ENCODE measurements at places on chromosomes 11 and 22.

DNA sequence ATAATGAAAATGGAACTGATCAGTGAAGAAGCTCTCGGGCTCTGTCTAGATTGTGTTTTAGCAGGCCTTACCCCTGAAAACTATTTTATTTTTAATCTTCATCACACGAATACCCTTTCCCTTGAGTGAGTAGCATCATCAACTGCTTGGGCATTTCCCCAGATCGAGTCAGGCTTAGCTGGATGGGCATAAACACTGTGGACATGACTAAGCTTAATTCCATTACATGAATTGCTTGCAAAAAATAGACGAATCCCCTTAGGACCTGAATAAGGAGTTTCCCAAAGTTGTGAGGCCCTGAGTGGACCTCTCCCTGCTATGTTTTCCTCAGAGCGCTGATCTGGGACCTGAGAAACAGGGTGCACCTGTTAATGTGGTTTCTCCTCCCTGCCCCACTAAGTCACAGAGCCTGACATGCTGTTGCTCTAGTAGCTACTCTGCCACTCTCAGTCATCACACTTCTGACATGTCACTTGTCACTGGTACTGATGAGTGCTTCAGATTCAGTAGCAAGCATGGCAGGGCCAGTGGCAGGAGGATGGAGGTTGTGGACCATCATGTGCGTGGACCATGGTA lies 53.5 kb downstream of the ENDOD1 start:
- DNase-seq = no peak

DNA sequence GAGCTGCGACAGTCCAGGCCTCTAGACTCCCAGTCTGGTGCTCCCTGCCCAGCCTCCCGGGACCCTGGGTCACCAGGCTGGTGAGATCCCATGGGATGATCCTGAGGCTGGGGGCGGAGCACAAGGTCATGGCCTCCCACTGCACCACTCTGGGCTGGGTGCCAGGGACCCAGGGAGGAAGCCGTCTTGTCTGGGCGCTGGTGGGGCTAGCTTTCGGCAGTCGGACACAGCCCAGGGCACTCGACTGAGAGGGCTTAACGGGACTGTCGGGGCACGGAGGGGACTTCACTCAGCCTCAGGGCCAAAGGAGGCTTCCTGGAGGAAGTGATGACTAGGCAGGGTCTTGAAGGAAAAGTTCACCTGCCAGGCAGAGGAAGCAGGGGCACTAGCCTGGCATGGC lies 39.0 kb downstream of the ZC3H7B start:
- no peak for DNase-seq

GRCh38 chr22:38314051-38314932 lies 2.9 kb downstream of the CSNK1E start:
- DNase-seq = no peak

GRCh38 chr11:84719935-84720577 lies 907.1 kb downstream of the DLG2 start:
- DNase-seq = no peak

- no peak for DNase-seq
Measured at GRCh38 chr11:1932105-1932480, 12.6 kb downstream of the TNNT3 start.

DNA sequence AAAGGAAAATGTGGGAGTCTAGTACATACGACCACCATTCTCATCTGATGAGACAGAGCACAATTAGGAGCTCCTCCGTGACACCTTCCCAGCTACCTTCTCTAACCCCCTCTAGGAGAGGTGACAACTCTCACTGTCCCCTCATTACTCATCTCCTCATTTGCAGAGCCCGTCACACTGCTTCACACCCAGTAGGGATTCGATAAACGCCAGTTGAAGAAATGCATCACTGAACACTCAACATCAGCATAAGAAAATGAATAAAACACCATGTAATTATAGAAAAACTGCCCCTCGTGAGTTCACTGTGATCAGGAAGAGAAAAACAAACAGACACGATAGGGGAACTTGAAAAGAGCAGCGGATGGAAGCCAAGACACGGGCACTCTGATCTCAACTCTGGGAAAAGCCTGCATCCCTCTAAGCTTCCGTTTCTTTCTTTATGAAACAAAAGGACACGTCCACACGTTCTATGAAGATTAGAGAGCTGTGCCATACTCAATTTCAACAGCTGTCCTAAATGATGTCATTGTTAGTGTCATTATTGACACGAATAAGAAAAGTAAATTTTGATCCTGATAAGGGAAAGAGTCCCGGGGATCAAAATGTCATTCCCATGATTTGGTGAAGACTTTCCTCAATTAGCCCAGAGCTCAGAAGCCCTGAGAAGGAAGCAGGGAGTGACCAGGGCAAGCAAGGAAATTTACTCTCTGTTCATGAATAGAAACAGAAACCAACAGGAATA lies 356.9 kb downstream of the LARGE1 start:
- no peak for DNase-seq

DNA sequence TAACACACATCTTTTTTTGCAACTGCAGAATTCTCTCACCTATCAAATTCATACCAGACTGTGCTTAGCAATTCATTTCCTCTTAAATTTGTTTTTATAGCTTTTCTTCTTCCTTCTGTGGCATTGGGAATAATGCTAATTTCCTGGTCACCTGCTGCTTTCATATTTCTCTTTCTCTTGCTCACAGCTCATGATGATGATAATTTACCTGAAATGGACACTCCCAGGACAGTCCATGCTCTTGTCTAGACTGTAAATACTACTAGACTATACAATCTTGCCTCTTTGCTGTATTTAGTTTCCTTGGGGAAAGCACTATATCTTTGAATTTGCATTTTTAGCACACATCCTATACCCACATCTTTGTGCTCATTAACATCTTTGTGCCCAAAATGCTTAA lies 15.5 kb downstream of the CASP5 start:
- no peak for DNase-seq

- no peak for DNase-seq
Measured at GRCh38 chr11:75103380-75104026, 6.8 kb upstream of the OR2AT4 start.

- no peak for DNase-seq
Measured at GRCh38 chr22:22825213-22825593, 62.4 kb upstream of the IGLL5 start.

- DNase-seq = no peak
Measured at GRCh38 chr11:35151683-35152280, 12.8 kb downstream of the CD44 start.

DNA sequence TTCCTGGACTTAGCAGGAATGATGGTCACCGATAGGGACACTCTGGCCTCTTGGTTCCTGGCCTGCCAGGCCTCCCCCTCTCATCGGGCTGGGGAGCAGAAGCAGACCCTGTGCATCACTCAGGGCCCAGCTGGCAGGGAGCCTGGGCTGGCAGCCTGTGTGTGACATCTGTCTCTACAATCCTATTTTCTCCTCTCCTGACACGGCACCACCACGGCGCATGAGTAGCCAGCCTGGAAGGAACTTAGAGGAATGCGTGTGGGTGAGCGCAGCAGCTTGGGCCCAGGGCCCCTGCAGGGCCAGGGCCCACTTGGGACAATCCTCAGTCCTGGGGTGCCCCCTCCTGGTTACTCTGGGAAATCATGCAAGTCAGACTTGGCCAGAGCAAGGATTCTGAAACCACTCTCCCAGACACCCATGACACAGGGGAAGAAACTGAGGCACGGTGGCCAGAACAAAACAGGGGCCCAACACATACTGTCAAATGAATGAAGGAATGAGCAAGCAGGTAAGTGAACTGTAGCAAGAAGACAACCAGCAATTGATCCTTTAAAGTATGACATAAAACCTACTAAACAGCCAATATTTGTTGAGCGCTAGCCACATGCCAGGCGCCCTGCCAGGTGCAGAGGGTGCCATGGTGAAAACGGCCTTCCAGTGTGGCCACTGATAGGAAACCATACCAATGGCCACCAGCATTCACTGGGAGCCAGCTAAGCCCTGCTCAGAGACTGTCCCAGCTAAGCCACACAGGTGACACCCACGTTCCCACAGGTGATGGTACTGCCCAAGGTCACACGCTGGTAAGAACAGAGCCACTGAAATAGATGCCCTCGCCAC lies 13.3 kb downstream of the RSPH14 start:
- DNase-seq = peak; percentile 58

DNA sequence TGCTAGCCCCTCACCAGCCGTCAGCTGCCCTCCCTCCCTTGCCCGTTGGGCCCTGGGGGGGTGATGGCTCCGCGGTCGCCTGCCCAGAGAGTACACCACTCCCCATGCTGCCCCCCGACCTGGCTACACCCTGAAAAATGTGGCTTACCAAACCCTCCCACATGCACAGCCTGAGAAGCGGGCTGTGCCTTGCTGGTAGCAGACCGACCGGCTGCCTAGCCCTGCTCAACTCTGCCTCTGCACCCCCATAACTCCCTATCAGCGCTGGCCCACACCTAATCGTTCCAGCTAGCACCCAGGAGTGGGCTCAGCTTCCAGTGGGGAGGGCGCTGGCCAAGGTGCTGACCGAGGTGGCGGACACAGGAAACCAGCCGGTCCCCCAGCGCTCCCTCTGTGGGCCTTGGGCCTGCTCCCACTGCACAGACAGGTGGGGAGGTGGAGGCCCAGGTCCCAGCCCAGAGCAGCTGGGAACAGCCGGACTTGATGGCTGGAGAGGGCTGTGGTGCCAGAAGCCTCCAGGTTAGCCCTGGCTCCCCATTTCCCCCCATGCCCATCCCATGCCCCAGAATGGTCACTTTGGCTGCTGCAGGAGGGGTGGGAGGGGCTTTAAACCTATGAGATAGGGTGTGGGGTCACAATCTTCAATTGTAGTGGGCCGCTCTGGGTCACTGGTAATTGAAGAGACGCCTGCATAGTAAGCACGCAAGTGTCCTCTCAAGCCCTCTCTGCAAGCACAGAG lies 32.1 kb upstream of the PRODH start:
- DNase-seq = no peak

- DNase-seq = no peak
Measured at GRCh38 chr11:55697817-55698216, 35.8 kb downstream of the OR4C6 start.

DNA sequence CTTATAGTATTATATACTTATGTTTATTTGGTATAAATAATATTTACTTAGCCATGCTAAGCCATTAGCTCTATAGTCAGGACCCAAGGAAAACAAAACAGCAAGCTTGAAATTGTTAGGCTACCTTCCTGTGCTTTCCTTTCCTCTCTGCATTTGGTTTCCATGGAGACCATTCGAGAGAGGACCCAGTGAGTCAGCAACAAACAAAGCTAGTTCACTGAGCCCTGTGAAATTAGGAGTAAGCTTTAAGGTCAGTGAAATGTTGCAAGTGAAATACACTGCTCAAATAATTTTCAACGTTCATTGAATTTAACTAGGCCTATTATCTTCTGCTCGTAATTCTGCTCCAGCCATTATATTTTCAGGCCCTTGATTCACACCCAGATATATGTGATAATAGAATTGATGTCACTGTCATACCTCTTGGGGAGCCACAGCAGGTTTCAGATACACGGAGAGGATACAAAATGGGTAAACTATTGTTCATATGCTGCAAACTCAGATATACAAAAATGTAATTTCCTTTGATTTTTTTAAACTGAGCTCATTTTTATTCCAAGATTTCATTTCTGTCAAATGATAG lies 9.1 kb upstream of the OR10D3 start:
- DNase-seq = no peak

DNA sequence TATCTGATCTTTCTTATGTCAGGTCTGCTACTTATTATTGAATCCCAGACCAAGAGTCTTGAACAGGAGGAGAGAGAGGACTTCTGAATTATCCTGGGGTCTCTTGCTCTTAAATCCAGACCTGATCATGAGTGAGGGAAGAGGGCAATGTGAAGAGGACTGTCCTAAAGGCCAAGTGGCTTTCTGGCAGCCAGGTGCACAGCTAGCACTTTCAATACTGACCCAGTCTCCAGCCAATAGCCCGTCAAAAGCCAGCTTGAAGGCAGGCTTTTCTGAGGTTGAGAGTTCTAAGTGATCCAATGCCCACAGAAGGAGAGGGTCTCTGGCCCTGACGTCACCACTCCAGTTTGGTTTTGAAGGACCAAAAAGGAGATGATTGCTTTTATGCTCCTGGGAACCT lies 37.2 kb downstream of the FBXO7 start:
- DNase-seq = no peak

GRCh38 chr11:26743622-26744021 lies 21.8 kb upstream of the SLC5A12 start:
- DNase-seq = no peak

GRCh38 chr11:107777110-107777509 lies 65.3 kb upstream of the SLN start:
- DNase-seq = no peak

DNA sequence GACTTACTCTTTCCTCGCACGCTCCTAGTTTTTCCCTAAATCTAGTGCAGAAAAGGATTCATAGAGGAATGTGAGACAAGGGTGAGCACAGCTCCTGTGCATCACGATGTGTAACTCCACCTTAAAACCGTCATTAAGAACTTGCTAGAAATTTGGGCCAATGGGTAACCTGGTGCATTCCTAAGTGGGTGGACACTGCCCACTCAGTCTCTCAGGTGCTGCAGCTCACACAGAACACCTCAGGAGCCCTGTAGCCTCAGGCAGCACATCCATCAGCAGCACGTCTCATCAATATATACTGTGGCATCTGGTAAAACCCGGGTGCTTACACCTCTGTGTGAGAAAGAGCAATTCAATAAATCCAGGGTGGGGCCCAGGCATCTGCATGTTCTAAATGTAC lies 12.4 kb downstream of the POU2AF3 start:
- DNase-seq = no peak

- DNase-seq = no peak
Measured at GRCh38 chr11:48055292-48056132, 75.2 kb downstream of the PTPRJ start.

DNA sequence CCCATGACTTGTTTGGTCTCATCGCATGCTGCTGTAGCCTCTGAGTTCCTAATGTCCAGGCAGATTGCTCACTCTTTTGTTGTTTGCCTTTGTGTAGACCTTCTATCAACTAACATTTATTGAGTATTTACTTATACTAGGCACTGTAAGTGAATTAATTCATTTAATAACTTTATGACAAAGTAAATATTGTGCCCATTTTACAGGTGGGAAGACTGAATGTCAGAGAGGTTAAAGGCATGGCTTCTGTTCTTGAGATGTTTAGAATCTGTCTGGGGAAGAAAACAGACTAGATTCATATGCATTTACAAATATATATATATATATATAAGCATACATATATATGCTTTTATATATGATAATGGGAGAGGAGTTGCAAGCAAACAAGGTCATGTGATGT lies 27.1 kb downstream of the EHF start:
- no peak for DNase-seq

DNA sequence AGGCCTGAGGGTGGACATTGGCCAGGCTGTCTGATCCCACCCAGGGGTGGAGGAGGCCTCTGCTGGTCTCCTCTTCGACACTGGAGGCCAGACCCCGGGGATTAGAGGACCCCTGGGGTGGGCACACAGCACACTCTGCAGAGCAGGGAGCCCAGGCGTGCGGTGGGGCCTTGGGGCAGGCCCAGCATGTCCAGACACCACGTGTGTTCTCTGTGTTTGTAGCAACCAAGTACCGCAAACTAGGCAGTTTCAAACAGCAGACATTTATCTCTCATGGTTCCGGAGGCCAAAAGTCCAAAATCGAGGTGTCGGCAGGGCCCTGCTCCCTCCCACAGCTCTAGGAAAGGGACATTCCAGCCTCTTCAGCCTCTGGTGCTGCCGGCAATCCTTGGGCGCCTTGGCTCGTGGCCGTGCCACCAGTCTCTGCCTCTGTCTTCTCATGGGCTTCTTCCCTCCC lies 1.5 kb downstream of the PANX2 start:
- DNase-seq = no peak
